ENCODE measurements at places on chromosomes 13 and 19. TPM values are rescaled to one million over a fixed set of nuclear protein-coding genes. Genes with fewer than 3 reads are reported as not detected.

DNA sequence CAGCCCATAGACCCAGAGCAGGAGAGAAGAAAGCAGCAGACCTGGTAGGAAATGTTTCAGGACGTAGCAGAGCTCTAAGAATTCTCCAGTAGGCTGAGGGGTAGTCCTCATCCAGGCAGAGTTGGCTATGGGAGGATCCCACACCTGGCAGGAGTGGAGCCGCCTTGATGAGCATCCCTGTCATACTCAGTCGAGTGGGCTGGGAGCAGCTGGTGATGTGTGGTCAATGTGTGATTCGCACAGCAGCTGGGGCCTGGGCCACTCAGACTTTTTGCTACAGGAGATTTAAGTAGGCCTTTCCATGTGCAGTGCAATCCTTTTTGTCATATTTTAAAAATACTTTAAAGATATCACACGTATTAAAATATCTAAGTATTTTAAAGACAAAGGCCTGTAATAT lies 56.6 kb downstream of the MYO16 start:
- DNase-seq = no peak

DNA sequence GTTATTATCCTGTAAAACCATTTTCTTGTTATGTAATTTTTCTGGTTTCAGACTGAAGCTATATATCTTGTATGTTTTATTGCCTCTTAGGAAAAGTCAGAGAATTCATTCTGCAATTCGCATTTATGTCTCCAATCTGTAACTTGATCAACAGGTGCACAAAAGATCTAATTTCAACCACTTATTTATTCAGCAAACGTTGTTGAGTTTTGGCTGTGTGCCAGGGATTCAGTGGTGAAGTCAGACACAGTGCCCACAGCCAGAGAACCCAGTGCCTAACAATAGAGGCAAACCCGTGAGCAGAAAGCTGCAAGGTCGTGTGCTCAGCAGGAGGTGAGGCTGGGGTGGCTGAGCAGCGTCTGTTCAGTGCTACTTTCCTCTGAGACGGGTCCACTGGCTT lies 119.5 kb upstream of the MCF2L start:
- DNase-seq = no peak

DNA sequence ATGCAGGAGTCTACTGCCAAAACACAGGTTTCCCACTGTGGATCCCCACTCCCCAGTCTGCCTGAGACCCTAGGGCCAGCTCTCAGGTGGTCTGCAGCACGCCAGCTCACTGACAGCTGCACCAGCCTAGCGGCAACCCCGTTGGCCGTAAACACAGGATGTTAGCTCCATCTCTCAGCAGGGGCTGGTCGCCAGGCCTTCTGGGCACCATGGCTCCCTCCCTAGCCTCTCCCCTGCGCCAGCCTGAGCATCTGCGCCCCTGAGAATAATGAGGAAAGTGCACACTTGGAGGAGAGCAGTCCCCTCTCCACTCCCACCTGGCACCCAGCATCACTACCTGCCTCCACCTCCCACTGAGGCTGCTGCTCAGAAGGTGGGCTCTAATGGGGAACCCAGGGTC lies 20.8 kb upstream of the EPHX3 start:
- no peak for DNase-seq

DNA sequence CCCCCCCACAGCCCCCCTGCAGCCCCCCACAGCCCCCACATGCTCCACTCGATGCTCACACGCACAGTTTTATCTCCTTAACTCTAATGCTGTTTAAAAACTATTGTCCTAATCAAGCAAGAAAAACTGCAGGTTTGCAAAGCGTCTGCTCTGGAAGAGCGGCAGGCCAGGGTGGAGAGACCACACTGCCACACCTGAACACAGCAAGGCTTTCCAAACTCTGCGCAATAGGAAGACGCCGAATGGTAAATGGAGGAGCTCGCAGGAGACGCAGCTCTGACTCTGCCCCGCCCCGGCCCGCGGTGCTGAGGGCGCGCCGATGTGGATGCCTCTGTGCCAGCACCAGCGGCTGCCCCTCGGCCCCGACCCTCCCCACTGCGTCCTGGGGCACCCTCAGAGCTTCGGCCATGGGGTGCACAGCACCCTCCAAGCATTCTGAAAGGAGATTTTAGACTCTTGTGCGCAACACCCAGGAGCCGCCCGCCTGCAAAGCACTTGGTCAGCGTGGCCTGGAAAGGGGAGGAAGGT lies 32.4 kb downstream of the RASA3 start:
- DNase-seq = no peak

DNA sequence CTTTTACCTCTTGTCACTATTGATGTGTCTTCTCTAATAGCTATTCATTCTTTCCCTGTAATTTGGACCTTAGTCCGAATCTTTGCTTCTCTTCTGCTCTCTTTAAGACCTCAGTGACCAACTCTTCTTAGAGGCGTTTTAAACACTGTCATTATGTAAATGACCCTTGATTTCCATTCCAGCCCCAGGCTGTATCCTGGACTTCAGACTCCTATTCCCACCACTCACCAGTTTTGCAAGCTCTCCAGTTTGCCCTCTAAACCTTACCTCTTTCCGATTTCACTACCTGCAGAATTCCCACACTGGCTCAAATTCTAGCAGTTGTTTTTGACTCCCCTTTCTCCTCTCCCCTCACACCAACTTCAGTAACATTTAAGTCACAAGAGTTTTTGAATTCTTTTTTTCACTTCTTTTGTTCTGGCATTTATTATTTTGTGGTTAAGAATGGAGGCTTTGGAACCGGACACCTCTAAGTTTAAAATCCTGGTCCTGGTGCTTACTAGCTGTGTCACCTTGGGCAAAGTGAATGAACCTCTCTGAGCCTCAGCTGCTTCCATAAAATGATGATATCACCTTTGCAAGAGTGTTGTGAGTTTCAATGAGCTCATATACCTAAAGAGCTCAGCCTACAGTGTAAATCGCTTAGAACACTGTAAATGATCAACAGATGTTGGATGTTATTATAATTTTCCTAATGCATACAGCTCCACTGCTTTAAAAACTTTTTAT lies 13.6 kb upstream of the HMGB1 start:
- peak; percentile 54 for DNase-seq

DNA sequence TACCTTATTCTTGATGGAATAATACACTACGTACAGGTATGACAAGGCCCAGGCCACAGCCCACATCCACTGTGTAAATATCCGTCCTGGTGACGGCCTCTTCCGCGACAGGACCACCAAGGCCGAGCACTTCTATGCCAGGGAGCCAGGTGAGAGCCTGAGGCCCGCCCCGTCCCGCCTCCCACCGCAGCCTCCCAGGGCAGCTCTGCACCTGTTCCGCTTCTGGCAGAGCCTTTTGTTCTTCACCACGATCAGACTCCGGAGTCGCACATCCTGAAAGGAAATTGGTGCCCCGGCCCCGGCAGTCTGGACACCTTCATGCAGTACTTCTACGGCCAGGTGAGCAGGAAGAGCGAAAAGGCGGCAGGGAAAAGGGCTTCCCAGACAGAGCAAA lies 10.6 kb upstream of the ZNF358 start:
- DNase-seq = no peak

Gene TLE6
- total RNA-seq = 3.6 TPM

Gene CKM
- not detected for total RNA-seq

Gene CGB1
- not detected for total RNA-seq

Gene LILRA1
- 0.60 TPM for total RNA-seq

Measured in left lobe of liver (tissue), 2 donors.